ENCODE measurements at places on chromosomes 11 and 22.

GRCh38 chr22:43991316-43992020, 32.6 kb upstream of the PARVB start:
- no peak for DNase-seq

DNA sequence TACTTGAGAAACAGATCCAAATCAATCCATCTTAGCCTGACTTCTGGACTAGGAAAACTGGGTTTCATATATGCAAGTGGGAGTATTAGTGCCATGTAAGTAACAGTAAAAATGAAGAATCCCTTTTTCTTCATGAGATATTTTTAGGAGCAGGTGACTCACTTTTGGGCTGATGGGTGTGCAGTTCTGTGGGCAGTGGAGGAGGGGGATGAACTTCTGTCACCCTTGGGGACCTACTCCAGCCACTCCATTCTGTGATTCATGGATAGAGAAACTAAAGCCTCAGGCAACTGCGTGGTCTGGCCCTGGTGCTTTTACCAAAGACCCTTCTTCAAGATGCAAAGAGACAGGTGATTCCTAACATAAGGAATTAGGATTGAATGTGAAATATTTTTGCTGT, 208.6 kb upstream of the NARS2 start:
- no peak for DNase-seq

- no peak for DNase-seq
Measured at GRCh38 chr11:118646393-118646792, 33.1 kb downstream of the TREH start.

DNA sequence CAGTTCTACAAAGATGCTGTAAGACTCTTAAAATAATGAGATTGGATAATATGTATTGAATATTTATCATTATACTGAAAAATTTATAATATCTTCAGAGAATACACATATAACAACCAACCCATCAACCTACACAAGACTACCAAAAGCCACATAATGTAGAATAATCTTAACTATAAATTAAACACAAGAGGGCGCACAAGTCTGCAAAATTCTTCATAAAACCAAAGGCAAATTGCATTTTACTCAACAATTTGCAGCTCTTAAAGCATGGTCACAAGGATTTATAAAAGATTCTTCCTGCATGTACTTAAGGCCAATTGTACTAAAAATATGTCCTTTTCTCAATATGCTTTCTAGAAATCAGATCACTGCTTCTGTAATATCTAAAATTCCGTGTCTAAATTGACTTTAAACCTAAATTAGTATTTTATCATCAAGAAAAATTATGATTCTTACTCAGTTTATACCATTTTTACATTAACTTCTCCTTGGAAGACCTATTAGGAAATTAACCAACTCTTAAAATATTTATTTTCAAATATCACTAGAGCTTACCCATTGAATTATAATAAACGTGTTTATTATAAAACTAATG, 79.0 kb downstream of the TTC28 start:
- peak; percentile 40 for DNase-seq

DNA sequence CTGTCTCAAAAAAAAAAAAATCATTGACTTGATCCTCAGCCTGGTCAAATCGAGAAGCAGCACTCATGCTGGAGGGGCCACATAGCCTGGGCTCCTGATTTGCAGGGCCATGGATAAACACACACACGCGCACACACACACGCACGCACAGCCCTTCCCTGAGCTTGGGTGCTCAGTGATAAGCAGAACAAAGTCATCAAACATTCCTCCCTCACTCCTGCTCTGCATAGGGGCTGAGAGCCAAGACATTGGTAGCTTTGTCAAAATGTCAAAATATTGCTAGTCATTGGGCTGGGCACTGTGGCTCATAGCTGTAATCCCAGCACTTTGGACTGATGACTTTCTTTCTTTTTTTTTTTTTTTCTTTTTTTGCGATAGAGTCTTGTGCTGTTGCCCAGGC, 34.0 kb upstream of the A4GALT start:
- DNase-seq = peak; percentile 67

DNA sequence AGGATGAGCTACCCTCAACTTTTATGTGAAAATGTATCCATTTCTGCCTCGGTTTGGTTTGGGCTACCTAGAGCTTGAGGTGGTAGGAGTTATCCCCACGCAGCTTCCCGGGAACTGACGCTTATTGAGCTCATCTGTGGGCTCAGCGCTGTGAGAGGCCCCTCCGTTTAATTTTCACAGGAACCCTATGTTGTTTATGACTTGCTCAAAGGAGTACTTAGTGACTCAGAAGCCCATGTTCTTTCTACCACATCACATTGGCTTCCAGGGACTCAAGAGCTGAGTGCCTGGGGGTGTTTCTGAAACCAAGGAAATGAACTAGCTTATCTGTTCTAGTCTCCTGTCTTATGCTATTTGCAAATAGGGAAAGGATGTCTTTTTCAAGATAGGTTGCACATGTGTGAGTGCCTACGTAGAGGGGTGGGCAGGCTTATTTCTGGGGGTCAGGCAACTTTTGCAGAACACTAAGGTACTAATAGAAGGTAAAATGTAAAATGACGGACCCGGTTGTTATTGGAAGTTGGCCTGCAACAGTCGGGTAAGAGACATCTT, 40.5 kb downstream of the MICAL2 start:
- DNase-seq = no peak

DNA sequence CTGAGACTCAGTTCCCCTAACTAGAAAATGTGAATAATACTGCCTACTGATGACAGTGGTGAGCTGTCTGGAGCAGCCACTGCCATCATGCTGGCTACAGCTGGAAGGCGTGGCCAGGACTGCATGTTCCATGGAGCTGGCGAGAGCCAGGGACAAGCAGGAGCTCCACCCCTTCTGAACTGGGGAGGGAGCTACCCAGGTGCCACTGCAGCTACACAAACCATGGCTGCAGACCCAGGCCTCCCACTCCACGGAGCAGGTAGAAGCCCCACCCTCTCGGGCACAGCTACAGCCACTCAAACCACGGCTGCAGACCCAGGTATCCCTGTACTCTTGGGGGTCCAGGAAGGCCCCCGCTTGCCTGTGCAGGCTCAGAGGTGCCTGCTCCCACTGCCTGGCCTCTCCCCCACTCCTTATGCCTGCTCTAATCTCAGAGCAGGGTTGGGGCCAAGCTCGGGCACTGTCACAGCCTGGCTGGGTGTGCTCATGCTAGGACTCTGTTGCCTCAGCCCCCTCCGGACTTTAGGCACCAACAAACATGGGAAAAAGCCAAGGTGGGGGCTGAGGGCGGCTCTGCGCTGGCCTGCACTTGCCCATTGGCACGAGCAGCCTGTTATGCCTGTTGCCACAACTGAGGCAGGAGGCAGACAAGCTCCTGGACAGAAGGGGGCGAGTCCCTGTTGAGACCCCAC, 51.7 kb downstream of the RAB30 start:
- DNase-seq = peak; percentile 26

DNA sequence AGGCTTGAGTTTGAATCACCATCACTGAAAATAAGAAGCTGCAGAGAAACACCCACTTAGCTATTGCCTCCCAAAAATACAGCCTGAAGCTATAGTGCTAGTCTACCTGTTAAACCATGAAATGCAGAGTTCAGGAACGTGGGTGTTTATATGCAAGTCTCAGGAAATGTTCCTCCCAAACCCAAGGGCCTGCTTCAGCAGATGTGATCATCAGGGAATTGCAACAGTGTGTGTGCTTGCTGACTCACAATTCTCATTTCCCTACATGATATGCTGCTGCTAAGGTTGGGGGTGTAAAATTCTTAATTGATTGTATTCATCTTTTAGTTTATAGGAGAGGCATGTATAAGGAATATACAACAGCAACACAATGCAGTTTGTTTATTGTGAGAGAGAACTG, 49.6 kb downstream of the NUP98 start:
- DNase-seq = peak; percentile 80

- DNase-seq = peak; percentile 26
Measured at GRCh38 chr11:109697140-109697843, 275.3 kb downstream of the C11orf87 start.

- peak; percentile 92 for DNase-seq
Measured at GRCh38 chr11:65290448-65291165, 24.1 kb upstream of the CDC42EP2 start.

DNA sequence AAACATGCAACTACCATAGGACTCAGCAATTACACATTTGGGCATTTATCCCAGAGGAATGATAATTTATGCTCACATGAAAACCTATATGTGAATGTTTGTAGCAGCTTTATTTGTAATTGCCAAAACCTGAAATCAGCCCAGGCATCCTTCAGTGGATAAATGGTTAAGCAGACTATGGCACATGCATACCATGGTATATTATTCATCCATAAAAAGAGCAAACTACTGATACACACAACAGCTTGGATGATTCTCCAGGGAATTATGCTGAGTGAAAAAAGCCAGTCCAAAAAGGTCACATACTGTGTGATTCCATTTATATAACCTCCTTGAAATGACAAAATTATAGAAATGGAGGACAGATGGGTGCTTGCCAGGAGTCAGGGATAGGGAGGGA, 86.7 kb downstream of the ALX4 start:
- peak; percentile 25 for DNase-seq

DNA sequence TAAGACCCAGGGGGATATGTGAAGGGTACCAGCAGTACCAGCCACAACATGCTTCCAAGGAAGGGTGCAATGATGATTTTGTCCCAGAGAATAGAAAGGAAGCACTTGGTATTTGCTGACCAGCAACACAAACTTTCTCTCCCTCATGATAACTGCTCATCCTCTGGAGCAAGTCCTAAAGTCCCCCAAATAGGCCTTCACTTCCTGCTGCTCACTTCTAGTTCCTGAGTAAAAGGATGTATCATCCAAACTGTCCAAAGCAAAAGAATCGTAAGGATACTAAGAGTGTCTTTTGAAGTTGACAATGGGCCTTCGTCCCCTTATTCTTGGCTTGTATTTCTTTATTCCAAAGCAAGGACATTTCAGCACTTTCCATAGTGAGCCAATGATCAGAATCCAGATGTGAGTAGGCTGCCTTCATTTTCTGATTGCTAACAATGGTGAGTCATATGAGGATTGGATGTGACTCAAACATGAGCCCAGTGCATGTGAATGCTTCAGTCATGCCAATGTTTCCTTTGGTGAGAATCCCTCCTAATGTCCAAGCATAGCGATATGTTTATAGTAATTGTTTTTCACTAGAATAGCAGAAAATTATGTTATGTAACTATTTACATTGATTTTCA, 243.4 kb upstream of the POU2AF2 start:
- peak; percentile 78 for DNase-seq

DNA sequence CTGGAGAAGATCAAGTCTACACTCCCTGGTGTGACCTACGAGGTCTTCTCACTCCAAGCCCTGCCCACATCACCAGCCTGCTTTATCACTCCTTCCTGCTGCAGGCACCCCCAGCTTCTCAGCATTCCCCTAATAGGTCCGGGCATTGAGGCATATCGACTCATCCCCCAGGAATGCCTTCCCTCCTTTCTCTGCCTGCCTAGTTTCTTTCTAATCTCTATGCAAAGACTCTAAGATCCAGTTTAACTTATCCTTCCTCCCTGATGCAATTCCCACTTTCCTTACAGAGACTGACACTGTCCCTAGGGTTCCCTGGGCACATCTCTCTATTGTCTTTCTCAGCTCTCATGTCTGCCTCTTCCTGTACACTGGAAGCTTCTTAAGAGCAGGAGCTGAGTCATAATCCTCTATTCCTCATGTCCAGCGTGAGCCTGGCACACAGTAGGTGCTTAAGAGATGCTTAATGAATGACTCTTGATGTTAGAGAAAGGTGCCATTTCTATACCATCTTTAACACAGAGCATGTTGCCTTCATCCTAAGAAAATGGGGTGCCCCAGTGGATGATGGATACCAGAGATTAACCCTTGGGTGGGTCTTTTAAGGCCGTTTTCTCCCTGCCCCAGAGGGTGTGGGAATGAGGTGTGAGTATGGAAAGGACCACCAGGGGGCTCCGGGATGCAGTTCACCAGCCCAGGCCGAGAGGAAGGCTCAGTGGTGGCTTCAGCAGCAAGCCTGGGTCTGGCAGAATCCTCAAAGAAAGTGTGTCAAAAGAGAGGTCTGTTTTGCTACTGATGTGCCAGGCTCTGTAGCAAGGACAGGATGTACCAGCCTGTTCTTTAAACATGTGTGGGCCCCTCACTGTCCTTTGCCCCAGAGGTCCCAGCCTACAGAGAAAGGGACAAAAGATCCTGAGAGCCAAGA, 34.7 kb downstream of the PARVA start:
- peak; percentile 87 for DNase-seq

DNA sequence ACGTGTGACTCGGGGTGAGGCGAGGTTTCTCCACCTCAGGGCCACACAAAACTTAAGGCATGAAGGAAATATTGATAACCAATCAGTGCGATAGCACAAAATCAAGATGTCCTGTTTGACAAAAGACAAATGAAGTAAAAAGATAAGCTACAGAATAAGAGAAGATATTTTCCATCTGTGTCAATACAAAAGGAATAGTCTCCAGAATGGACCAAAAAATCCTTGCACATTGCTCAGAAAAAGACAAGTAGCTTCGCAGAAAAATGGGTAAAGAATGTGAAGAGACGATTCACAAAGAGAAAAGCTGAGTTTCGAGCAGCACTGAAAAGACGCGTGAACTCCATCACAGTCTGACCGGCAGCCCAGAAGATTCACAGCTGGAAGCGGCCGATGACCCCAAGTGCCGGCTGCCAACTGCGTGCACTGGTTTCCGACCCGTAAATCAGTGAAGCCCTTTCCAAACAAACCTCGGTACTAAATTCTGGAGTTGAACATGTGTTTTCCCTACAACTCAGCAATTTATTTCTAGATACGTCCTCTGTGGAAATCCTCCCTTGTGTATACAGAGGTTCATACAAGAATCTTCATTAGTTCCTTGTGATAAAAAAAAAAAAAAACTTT, 308.4 kb downstream of the BRD1 start:
- no peak for DNase-seq

- DNase-seq = no peak
Measured at GRCh38 chr11:78292109-78292803, 103.5 kb downstream of the USP35 start.

DNA sequence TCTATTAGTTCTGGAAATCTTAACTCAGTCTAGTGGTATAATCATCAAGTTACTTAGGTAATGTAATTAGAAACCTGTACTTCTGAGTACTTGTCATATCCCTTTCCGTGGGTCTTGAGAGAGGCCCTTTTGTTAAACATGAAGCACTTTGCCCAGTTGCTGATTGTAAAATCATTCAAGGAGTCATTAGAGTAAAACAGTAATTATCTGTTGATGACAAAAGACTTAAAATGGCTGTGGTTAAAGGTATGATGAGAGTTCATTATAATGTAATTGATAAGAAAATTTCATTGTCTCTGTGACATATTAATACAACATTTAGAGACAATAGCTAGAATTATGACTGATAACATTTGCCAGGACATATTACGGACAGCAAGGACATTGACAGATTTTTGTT, 34.3 kb downstream of the PRR5L start:
- no peak for DNase-seq

GRCh38 chr11:84824624-84825023, 802.5 kb downstream of the DLG2 start:
- peak; percentile 29 for DNase-seq

GRCh38 chr11:42273977-42274376, 814.5 kb upstream of the LRRC4C start:
- no peak for DNase-seq

All from AG20443 (cell line).